ENCODE measurements at places on chromosomes 3 and 15.

GRCh38 chr3:54046641-54047214 lies 75.6 kb upstream of the CACNA2D3 start:
- DNase-seq = no peak

GRCh38 chr3:37773471-37773870 lies 88.2 kb upstream of the CTDSPL start:
- no peak for DNase-seq

DNA sequence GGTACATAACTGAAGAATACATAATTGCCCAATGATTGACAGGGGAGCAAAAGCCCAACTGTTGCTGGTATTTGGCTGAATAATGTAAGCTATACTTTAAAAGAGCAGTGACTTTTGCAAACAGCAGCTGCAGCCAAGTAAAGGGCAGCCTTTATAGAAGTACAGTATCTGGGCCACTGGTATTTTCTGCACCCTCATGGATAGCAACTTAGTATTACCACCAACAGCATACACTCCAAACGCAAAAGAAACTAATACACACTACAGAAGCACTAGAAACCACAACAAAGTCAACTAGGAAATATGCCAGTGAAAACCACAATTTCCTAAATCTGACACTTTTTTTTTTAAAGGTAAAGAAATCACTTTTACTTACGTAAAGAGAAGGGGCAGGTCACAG lies 206.1 kb downstream of the TIGIT start:
- no peak for DNase-seq

DNA sequence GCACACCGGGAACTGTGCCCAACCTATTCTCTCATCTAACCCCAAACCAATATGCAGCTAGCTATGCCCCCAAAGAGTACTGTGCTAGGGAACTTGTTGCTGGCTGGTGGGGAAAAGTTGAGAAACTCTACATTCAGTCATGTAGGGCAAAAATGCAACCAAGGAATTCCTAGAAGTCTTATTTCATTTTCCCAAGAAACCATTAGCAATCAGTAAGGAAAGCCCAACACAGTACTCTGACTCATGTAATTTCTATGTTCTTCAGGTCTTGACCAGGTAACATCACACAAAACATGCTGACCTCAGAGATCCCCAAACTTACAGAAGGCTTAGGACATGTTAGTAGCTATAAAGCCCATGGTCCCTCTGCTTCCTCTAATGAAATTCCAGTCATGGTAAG lies 52.1 kb downstream of the TASOR start:
- DNase-seq = no peak

DNA sequence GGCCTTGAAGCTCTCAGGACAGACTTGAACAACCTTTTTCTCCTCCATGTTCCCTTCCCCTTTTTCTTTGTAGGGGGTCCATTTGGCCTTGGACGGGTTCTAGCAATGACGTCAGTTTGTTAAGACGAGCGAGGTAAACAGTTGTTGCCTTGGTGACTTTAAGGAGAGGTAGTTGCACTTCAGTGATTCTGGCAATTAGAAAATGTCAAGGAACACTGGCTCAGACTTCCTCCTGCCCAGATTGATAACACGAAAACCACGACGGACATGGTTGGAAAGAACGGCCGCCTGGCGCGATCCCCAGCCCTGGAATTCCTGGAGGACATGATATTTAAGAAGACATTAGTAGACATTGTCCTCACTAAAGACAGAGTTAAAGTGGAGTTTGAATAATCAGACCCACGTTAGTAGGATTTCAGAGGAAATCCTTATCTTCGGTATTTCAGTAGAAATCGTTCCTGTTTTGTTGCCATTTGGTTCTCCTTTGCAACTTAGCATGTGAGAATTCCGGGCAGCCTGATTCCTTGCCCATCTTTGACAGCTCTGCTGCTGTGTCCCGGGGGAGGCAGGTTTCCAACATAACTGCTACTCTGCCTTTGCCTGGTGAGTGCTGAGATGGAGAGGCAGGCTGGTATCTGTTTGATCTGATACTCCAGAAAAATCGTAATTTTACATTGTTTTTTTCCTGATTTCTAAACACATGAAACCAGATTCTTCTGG lies 87.3 kb downstream of the ST6GAL1 start:
- no peak for DNase-seq

GRCh38 chr3:58387650-58388546 lies 45.7 kb downstream of the PDHB start:
- DNase-seq = no peak

DNA sequence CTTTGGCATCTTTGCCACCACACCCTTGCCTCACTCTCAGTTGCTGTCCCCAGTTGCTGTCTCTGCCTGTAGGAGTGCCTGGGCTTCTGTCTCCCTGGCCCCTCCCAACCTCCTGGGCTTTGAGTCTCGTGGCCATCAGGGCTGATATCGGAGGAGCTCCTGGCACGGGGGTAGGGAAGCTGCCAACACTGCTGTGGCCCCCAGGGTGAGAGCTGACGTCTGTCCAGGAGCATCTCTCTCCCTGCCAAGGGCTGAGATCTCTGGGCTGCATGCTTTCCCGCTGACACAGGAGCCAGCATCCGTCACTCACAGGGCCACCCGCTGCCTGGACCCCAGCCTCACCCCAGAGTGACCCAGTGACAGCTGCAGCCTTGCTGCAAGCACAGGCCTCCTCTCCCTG lies 47.4 kb downstream of the EXOG start:
- peak; percentile 31 for DNase-seq

DNA sequence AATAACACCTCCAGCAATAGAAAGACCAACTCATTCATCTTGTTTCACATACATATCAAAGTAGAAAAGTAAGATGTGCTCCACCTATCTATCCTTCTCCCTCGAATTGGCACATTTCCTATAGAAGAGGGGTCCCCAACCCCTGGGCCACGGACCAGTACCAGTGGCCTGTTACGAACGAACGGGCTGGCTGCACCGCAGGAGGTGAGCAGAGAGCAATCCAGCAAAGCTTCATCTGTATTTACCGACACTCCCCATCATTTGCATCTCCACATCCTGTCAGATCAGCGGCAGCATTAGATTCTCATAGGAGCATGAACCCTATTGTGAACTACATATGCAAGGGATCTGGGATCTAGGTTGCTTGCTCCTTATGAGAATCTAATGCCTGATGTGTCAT lies 95.0 kb upstream of the CGNL1 start:
- no peak for DNase-seq

DNA sequence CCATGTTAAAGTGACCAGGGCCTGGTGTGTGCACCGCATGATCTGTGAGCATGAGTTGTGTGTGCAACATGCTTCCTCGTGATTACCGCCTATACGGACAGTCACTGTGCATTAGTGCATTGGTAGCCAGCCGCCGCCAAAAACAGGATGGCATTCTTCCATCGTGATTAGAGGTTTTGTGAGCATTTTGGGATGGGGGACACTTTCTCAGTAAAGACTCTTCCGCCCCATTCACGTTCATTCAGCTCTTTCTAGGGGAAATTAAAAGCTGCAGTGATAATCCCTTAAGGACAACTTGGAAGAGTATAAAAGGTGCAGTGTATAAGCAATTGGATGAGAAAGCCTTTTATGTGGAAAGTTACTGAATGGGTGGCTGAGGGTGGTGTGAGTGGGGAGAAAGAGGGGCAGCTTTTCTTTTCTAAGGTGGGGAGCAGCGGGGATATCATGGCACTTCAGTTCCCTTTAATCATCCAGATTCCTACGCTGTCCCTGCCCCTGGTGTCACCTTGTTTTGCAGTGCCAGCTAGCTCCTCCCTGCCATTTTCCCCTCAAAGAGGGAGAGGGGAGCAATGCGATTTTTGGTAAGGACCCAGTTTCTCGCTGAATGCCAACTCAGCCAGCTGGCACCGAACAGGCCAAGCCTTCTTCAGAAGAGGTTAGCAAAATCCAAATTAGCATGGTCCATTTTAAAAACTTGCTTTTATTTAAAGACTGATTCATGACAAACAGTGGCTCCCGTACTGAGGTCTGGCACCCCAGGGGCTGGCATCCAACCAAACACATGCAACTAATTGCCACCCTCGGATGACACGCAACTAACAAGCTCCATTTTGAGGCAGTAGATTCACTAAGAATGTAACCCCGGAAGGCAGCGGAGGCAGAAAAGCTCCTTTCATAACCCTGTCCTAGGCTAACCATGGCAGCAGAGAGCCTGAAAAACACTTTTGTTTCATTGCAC lies 447.8 kb downstream of the FHIT start:
- DNase-seq = no peak

GRCh38 chr3:43953814-43954692 lies 263.3 kb downstream of the ABHD5 start:
- DNase-seq = no peak

Data from coronary artery (tissue), 2 donors.